Inflammatory macrophage treated with lipopolysaccharide for 1 hour (primary cell): ENCODE measurements at places on chromosomes 7 and 10.

DNA sequence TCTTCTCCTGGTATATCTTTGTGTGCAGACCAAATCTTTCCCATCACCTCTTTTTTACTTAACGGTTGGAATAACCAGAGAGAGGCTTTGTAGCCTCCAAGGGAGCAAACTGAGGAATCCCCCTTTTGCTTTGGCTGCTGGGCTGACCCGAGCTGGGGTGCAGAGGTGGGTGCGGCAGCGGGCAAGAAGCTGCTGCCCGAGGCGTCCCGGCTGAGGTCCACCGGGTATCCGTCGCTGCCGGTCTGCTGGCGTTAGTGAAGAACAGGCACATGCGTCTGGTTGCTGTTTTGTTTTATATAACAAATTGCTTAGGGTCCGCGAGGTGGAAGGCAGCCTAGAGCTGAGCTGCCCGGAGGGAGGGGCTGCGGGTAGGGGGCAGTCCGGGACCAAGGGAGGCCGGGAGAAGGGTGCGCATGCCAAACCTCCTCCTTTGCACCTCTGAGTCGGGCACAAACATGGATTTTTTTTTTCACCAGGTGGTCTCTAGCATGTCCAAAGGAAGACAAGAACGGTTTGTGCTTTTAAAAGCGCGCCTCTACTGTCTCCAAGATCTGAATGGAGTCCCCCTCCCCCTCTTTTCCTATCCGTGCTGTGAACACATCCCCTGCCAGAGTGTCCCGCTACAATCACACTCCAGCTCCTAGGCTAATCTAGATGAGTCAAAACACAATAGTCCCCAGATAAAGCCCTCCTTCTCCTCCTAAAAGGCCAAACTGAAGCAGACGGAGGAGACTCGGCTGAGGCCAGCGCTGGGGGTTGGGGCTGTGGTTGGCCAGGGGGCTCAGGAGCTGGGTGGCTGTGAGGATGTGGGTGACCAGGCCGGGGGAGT is 6.8 kb upstream of the GATA3 start:
- DNase-seq, result no peak

DNA sequence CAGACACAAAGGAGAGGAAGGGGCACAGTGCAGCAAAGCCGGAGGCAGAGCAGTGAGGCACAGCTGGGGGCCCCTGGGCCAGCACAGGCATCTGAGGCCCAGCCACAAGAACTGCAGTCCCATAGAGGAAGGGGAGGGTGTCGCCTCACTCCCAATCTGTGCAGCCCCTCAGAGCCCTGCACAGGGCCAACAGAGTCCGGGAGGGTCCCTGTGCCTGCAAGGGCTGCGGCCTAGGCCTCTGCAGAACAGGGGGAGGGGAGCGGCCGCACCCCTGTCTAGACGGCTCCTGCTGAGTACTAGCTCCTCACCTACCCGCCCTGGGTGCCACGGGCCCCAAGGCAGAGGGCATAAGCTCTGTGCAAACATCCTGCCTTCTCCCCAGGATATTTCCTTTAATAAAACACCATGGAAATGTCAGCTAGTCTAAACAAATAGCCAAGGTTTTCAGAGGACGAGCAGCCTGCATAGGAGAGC is 32.4 kb upstream of the RET start:
- no peak for DNase-seq

DNA sequence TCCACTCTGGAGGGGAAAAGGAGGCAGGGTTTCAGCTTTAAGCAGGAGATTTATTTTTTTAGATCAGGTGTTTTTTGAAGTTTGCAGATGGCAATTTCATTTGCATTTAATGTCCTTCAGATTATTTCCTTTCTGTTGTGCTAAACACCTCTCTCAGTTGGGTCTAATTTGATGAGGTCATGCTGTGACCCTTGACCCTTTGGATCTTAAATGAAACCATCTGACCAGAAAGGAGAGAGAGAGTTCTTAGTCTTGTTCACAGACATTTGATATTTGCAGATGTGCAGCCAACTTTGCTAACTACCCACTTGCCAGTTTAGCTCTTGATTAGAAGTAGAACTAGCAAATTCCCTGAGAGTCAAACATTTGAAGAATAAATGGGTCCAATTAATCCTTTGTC is 101.5 kb upstream of the RAB11FIP2 start:
- no peak for DNase-seq

DNA sequence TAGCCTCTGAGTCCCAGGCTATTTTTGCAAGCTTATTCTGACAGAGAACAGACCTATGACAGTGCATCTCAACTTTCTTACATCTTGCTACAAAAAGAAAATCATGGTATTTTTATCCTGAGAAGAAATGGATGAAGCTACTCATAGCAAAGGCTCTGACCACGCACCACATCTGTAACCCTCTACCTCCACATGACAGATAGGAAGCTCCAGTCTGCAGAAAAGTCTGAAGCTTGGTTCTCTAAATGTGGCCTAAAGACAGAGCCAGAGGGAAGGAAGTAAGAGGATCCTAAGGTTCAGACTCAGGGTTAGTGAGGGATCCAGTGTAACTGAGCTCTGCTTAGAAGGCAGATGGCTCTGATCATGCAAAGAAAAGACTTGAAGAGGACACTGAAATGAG is 58.4 kb upstream of the ABCB5 start:
- no peak for DNase-seq

DNA sequence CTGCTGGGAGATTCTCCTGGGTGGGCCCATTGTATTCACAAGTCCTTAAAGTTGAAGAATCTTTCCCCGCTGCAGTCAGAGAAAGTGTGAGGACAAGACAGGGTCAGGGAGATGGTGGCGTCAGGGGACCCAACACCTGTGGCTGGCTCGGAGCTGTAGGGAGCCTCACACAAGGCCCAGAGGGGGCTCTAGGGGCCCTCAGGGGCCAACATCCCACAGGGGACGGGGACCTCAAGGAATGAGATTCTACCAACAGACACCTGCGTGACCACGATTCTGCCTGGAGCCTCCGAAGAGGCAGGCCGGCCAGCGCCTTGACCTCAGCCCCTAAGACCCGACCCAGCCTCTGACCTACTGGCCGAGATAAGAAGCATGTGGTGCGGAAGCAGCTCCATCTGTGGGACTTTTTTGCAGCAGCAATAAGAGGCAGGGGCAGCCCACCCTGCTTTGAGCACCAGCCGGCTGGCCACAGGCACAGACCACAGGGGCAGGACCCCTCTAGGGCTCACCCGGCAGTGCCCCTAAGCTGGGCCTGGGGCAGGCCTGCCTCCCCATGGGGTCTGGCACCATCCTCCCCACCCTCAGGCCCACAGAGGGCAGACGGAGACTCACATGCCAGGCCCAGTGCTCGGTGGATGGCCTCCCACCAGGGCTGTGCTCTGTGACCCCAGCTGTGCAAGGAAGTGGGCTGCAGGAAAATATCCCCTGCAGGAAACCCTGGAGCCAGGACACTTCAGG is 13.2 kb downstream of the RASGEF1A start:
- no peak for DNase-seq

DNA sequence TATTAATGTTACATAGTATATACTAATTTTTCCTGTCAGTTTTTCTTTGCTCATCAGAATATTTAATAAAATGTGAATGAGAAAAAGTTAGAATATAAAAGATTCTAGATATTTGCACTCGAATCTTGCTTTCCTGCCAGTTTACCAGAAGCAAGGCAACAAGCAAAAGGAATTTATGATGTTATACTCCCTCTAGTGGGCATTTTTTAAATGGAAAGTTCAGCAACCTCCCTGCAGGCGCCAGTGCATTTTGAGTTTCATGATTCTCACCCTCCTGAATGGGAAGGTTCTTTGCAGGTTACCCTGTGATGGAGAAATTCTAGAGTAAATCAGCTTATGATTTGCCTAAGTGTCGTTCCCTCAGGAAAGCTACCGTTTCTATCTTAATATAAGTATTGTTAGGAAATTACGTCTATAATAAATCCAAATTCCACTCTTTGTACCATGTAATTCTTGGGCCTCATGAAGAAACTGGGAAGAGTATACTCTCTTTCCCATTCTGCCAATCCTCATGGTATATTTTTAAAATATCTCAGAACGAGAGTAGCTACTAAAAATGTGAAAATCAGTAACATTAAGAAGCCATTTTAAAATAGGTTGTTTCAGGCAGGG is 350.0 kb downstream of the CRPPA start:
- peak; percentile 92 for DNase-seq

DNA sequence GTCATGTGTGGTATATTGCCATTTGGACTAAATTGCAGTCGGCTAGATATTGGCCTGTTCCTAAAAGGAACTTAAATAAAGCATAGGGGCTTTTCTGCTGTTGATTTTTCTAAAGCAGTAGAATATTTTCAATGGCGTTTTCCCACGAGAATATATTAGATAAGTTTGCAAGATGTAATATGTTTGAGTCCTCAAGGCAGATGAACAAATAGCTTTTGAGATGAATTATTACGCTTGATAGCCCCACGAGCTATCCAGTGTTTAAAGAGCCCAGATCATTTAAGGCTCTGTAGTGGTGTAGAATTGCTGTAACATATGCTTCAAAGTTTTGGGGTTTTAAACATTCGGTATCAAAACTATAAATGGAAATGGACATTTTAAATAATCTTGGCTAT is 2.9 kb downstream of the CELF2 start:
- DNase-seq, result no peak

GRCh38 chr7:26166684-26167266 is 14.8 kb downstream of the NFE2L3 start:
- no peak for DNase-seq

GRCh38 chr7:92586403-92586802 is 3.8 kb downstream of the FAM133B start:
- peak; percentile 55 for DNase-seq

GRCh38 chr10:109968953-109969759 is 38.6 kb upstream of the ADD3 start:
- no peak for DNase-seq

DNA sequence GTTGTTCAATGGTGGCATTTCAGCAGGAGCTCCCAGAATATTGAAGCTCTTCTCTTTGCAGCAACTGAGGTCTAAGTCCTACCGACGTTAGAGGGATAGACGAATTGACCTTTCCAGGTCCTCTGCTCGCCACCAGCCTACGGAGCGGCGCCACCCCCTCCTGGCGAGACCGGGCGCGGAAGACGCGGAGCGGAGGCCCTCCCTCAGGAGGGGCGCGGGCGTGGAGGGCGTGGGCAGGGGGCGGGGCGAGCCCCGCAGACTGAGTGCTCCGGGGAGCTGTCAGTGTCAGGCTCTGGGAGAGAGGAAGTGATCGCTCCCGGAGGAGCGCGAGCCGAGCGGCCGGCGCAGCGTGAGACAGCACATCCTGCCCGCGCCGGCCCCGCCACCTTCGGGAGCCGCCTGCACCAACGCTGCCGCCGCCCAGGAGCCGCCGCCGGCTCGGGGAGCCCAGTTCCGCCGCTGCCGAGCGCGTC is at the start of gene DYNC1I1:
TSS of gene DYNC1I1 (plus strand) at position 257 of the 473 bp plus-strand sequence. CDS start 32,176 bp downstream, outside the sequence.
- peak; percentile 71 for DNase-seq

- DNase-seq, result peak; percentile 35
These were observed at the start of gene PODXL for GRCh38 chr7:131556053-131556908. TSS of gene PODXL (minus strand) at chr7:131556628. CDS start at chr7:131556359, 269 bp downstream.

- no peak for DNase-seq
These were observed 85.1 kb upstream of the RELN start for GRCh38 chr7:104074529-104074928.

DNA sequence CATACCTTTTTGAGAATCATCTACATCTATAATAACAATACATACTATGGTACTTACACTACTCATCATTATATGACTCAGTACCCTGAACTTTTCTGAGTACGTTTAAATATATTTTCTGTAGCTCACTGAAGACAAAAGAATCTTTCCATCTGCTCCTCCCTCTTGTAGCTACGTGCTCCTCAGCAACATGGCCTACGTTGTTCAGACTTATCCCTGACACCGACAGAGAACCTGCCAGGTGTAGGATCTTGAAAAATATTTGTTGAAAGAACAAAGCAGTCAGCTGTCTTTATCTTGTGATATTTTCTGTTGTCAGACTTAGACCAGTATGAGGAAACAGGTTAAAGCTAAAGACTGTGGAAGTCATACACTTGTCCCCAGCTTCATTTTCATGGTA is 356.0 kb upstream of the MYO3A start:
- no peak for DNase-seq
